Right lobe of liver (tissue), 6 donors: ENCODE measurements at places on chromosomes 13 and 19. TPM values are rescaled to one million over a fixed set of nuclear protein-coding genes. Genes with fewer than 3 reads are reported as not detected.

FFAR3 gene
- total RNA-seq: not detected

WDR62 gene
- 0.20 TPM for total RNA-seq

CADM4 gene
- 3.5 TPM for total RNA-seq

LGALS7 gene
- not detected for total RNA-seq

PSMC4 gene
- total RNA-seq: 40.0 TPM

KANK3 gene
- total RNA-seq: 2.9 TPM

- no peaks in the 10 kb centered on the region for H3K27me3 ChIP-seq
- H3K36me3 ChIP-seq: no peaks in the 10 kb centered on the region
- no peak overlapping the region for H3K4me3 ChIP-seq
- no peaks in the 10 kb centered on the region for H3K4me1 ChIP-seq
- DNase-seq: no peak
These were observed 30.1 kb downstream of the ZAR1L start for GRCh38 chr13:32284927-32285632.

DNA sequence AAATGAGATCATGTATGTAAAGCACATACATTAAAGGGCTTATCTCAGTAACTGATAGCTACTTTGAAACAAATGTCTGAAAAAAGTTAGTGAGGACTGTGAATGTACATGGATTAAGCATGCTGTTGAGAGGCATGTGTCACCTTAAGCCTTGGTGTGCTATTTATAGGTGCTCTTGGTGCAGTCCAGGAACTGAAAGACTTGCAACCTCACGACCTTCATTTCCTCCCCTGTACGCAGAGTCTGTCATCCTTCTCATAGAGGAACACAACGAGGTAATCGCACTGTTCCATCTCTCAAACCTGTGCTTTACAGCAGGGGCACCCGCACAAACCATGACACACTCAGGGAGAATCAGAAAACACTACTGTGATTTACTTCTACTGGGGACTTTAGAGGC is 65.6 kb downstream of the UFM1 start:
- no peaks in the 10 kb centered on the region for H3K27me3 ChIP-seq
- no peak overlapping the region for H3K27ac ChIP-seq
- no peaks in the 10 kb centered on the region for H3K36me3 ChIP-seq
- no peak overlapping the region for H3K4me3 ChIP-seq

DNA sequence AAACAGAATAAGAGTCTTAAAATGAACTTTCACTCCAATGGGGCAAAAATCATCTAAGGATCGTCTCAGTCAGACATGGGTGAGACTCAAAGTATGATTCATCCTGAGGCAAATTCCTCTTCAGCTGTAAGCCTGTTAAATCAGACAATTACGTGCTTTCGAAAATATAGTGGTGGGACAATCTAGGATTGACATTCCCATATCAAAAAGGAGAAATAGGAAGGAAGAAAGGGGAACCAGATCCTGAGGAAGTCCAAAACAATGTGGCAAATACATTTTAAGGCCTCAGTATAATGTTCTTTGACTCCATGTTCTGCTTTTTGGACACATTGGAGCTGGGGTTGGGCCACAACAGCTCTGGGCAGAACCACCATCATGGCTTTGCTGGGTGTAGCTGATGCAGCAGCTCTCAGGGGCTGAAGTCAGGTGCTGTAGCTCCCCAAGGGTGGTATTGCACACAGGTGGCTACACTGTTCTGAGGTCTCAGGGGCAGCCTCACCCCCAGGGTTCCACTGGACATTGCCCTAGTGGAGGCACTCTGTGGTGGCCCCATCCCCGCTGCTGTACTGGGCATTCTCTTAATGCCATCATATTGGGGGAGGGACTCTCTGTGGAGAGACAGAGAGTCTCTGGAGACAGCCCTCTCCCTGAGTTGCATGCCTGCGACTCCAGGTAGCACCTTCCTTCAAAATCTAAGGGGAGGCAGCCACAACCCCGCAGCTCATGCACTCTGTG is 5.7 kb upstream of the FPR3 start:
- H3K27ac ChIP-seq: no peak overlapping the region
- H3K4me3 ChIP-seq: no peak overlapping the region
- no peaks in the 10 kb centered on the region for H3K4me1 ChIP-seq

GRCh38 chr19:35856546-35857149 is at the start of gene KIRREL2:
Gene KIRREL2, plus strand, starts transcription at chr19:35856911. Its CDS starts 209 bp downstream, at chr19:35857120.
- H3K27me3 ChIP-seq: no peaks in the 10 kb centered on the region
- H3K36me3 ChIP-seq: no peaks in the 10 kb centered on the region
- DNase-seq: no peak
- peak within 1 kb of the TSS; percentile 39 for H3K4me3 ChIP-seq
- H3K4me1 ChIP-seq: peaks cover 10% of the 10 kb centered on the region

DNA sequence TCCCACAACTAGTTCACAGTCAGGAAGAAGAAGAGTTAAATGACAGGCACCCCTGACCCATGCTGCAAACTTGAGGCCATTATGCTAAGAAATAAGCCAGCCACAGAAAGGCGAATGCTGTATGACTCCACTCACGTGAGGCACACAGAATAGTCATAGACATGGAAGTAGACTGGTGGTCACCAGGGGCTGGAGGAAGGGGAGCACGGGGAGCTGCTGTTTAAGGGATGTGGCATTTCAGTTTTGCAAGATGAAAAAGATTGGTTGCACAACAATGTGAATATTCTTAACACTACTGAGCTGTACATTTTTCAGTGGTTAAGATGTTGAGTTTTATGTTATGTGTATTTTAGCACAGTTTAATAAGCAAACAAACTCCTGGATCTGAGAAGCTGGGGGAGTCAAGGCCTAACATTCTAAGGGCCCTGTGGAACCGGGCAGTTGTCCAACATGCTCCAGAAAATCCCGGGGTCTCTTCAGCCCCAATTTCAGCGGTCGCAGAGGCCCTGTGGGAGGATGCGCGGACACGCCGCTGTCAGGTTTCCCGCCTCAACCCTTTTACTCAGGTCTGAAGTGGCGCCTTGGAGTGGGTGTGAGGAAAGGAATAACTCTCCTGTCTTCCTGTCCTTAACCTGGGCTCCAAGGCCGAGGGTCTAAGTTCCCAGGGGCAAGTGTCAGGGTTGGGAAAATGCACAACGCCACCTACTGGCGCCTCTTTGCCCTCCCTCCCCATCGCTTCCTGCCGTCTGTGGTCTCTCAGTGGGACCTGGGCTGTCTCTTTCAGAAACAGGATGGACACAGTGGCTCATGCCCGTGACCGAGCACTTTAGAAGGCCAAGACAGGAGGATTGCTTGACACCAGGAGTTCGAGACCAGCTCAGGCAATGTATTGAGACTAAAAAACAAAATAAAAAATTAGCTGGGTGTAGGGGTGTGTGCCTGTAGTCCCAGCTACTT is 4.4 kb upstream of the TMEM272 start:
- no peaks in the 10 kb centered on the region for H3K4me1 ChIP-seq
- no peaks in the 10 kb centered on the region for H3K27me3 ChIP-seq
- DNase-seq: no peak
- H3K4me3 ChIP-seq: no peak overlapping the region
- H3K27ac ChIP-seq: no peak overlapping the region

- H3K4me3 ChIP-seq: no peak overlapping the region
- no peaks in the 10 kb centered on the region for H3K36me3 ChIP-seq
- H3K27me3 ChIP-seq: no peaks in the 10 kb centered on the region
- no peaks in the 10 kb centered on the region for H3K4me1 ChIP-seq
These were observed 45.6 kb upstream of the MRI1 start for GRCh38 chr19:13718733-13719132.

- peaks cover under 1% of the 10 kb centered on the region for H3K36me3 ChIP-seq
- no peaks in the 10 kb centered on the region for H3K27me3 ChIP-seq
- no peak overlapping the region for H3K4me3 ChIP-seq
- peak; percentile 79 for DNase-seq
These were observed 3.0 kb upstream of the PLIN4 start for GRCh38 chr19:4521170-4521887.

DNA sequence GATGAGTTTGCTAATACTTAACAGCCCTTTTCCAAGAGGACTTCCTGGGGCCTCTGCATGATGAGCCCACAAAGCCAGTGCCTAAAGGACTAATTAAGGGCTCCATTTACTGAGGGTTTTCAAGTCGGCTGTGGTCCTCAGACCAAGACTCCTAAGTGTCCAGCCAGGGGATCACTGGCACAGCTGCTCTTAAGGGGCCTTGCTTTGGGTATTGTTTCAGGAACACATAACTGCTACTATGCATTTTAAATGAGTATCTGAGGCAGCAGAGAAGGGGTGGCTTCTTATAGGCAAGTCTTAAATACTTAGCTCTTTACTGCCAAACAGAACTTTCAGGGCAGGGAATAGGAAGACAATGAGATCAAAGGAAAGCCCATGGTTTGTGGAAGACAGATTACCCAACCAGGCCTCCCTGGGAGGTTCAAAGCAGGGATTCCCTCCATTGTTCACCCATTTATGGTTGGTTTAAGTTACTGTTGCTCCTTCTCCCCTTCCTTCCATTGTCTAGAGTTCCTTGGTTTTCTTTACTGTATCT is 61.9 kb downstream of the TNFRSF19 start:
- H3K36me3 ChIP-seq: no peaks in the 10 kb centered on the region
- H3K27me3 ChIP-seq: no peaks in the 10 kb centered on the region
- no peaks in the 10 kb centered on the region for H3K4me1 ChIP-seq
- no peak for DNase-seq
- H3K27ac ChIP-seq: no peak overlapping the region

DNA sequence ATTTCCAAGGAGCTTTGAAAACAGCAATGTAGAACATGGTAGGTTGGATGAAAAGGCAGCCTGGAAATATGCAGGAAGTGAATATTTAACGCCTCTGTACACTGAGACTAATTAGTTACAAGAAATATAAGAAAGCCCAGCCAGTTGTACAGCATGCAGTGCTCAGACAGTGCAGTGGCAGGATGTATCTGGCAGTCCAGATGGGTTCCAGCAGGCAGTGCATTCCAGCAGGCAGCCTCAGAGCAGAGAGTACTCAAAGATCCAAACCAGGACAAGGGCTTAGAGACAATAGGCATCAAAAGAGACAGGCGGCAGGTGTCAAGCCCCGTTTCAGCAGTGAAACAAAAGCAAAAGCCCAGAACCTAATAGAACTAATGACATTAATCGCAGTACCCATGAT is 2776.3 kb downstream of the PCDH9 start:
- no peaks in the 10 kb centered on the region for H3K27me3 ChIP-seq
- no peaks in the 10 kb centered on the region for H3K4me1 ChIP-seq
- H3K27ac ChIP-seq: no peak overlapping the region
- no peaks in the 10 kb centered on the region for H3K36me3 ChIP-seq
- no peak overlapping the region for H3K4me3 ChIP-seq
- no peak for DNase-seq

GRCh38 chr19:54373781-54374631 is 9.3 kb upstream of the LAIR1 start:
- no peaks in the 10 kb centered on the region for H3K27me3 ChIP-seq
- no peak overlapping the region for H3K4me3 ChIP-seq
- H3K4me1 ChIP-seq: no peaks in the 10 kb centered on the region

- no peaks in the 10 kb centered on the region for H3K36me3 ChIP-seq
- no peak overlapping the region for H3K27ac ChIP-seq
- no peaks in the 10 kb centered on the region for H3K4me1 ChIP-seq
- DNase-seq: no peak
These were observed 21.2 kb upstream of the SCEL start for GRCh38 chr13:77514336-77514726.
